Activated T-helper 2 cell treated with anti-CD3 and anti-CD28 coated beads, Interferon-gamma antibody, Interleukin-2, Interleukin-4, amounts not matched to agents 10 μg/mL and 5 μg/mL and 100 μg/mL, durations not matched to agents 14 hours and 24 hours and 36 hours (primary cell): ENCODE measurements at places on chromosomes 13 and 19. TPM values are rescaled to one million over a fixed set of nuclear protein-coding genes. Genes with fewer than 3 reads are reported as not detected.

- H3K27me3 ChIP-seq, result peaks cover 5% of the 10 kb centered on the region
- H3K36me3 ChIP-seq, result no peaks in the 10 kb centered on the region
- H3K4me3 ChIP-seq, result no peak overlapping the region
- peaks cover 4% of the 10 kb centered on the region for H3K4me1 ChIP-seq
These were observed 54.9 kb upstream of the RFC3 start for GRCh38 chr13:33763021-33763420.

- peaks cover 7% of the 10 kb centered on the region for H3K4me1 ChIP-seq
- no peak overlapping the region for H3K27ac ChIP-seq
- DNase-seq, result peak; percentile 53
- no peaks in the 10 kb centered on the region for H3K27me3 ChIP-seq
These were observed 40.3 kb downstream of the ZNF787 start for GRCh38 chr19:56080669-56081401.

GRCh38 chr13:112941349-112941748 lies 27.7 kb upstream of the MCF2L start:
- H3K27me3 ChIP-seq, result peaks cover 29% of the 10 kb centered on the region
- DNase-seq, result no peak
- H3K4me1 ChIP-seq, result peaks cover 5% of the 10 kb centered on the region

- no peak overlapping the region for H3K4me3 ChIP-seq
- H3K36me3 ChIP-seq, result peaks cover 12% of the 10 kb centered on the region
- H3K27ac ChIP-seq, result no peak overlapping the region
- H3K27me3 ChIP-seq, result no peaks in the 10 kb centered on the region
- no peak for DNase-seq
- peaks cover 10% of the 10 kb centered on the region for H3K4me1 ChIP-seq
These were observed 3.4 kb upstream of the TMED1 start for GRCh38 chr19:10839114-10840050.

DNA sequence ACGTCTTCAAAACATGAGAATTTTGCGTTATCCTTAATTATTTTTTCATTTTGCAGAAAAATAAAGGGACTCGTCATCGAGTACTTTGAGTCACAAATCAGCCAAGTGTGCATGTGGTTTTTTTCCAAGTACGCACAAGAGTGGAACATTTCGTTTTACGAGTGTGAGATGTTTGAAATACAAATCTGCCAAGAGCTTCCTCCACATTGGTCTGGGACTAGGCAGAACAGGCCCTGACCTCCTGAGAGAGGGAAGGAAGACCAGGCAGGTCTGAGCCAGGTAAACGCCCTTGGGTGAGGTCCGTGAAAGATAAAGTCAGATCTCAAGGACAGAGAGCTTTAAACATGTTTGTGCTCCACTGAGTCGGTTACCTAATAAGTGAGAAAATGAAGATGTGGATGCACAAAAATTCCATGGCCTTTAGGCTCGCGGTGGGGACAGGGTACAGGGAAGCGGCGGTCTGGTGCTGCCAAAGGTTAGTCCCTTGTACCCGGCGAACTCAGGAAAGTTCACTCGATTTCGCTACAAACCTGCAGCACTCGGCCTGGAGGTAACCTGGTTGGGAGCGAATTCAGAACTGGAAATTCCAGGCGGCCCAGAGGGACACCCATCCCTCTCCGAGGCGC lies 473 bp upstream of the ITM2B start:
- peaks cover 19% of the 10 kb centered on the region for H3K36me3 ChIP-seq
- H3K4me1 ChIP-seq, result peaks cover 38% of the 10 kb centered on the region
- H3K27ac ChIP-seq, result peak overlapping the region; percentile 73
- peaks cover 51% of the 10 kb centered on the region for H3K27me3 ChIP-seq
- DNase-seq, result no peak

DNA sequence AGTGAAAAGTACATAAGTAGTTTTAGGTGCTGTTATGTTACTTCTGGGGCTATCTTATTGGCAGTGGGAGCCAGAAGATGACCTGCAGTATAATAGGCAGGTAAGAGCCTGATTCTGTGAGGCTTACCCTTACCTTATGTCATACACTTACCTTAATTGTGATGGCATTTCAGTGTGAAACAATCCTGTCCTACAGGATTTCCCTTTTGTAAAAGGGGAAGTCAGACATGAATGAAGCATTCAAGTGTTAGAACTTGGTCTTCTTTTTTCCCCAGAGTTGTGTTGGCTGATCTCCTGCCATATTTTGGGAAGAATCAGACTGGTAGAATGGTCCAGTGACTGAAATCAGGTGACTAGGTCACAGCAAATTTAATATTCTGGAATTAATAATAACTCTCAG lies 55.2 kb downstream of the SGCG start:
- H3K27me3 ChIP-seq, result peaks cover 4% of the 10 kb centered on the region
- no peak overlapping the region for H3K27ac ChIP-seq
- DNase-seq, result no peak
- no peak overlapping the region for H3K4me3 ChIP-seq
- no peaks in the 10 kb centered on the region for H3K4me1 ChIP-seq

- H3K4me1 ChIP-seq, result peaks cover 11% of the 10 kb centered on the region
- no peak overlapping the region for H3K4me3 ChIP-seq
- H3K36me3 ChIP-seq, result no peaks in the 10 kb centered on the region
- DNase-seq, result peak; percentile 47
These were observed 60.4 kb downstream of the ADGRE1 start for GRCh38 chr19:6947745-6948144.

GRCh38 chr13:85626603-85627002 lies 172.6 kb downstream of the SLITRK6 start:
- no peaks in the 10 kb centered on the region for H3K27me3 ChIP-seq
- no peak overlapping the region for H3K27ac ChIP-seq
- no peak for DNase-seq
- H3K36me3 ChIP-seq, result no peaks in the 10 kb centered on the region
- H3K4me3 ChIP-seq, result no peak overlapping the region
- H3K4me1 ChIP-seq, result no peaks in the 10 kb centered on the region

DNA sequence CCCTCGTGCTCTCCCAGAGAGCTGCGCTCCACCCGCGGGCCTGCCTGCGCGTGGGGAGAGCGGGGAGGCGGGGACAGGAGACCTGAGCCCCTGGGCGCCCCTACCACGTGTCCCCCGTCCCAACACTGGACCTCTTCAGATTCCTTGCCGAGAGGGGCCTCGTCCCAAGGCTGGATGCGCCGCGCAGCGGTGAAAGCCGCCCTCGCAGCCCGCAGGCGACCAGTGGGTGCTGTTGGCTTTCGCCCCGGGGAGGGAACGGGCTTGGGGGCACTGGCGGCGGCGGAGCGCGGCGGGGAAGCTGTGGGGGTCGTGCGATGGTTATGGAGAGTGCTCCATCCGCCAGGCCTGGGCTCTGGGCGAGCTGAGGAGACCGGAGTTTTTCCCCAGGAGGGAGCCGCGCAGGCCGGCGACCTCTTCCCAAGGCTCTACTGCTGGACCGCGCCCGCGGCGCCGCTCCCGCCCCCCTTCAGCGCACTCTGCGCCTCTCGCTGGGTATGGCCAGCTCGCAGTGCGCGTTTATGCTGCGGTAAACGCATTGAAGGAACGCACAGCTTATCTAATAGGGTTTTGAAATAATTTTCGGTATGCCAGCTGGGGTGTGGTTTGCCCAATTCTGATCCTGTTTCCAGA lies 17.2 kb upstream of the RNF17 start:
- H3K4me3 ChIP-seq, result peak overlapping the region; percentile 72
- peaks cover 70% of the 10 kb centered on the region for H3K27me3 ChIP-seq
- no peak overlapping the region for H3K27ac ChIP-seq
- peaks cover 9% of the 10 kb centered on the region for H3K4me1 ChIP-seq
- no peak for DNase-seq

Gene OVOL3
- not detected in 2 replicates for total RNA-seq

Gene HPN
- 0.07 and 0.11 TPM in 2 replicates for total RNA-seq

Gene ERICH4
- not detected in 2 replicates for total RNA-seq

Gene GPR18
- 7.4 and 8.4 TPM in 2 replicates for total RNA-seq
